Endothelial cell of umbilical vein (primary cell): ENCODE measurements at places on chromosomes 6 and 20. TPM values are rescaled to one million over a fixed set of nuclear protein-coding genes. Genes with fewer than 3 reads are reported as not detected.

HLA-DQA1 gene
- not detected in 2 replicates for total RNA-seq

ZNF217 gene
- 31.7 and 32.1 TPM in 2 replicates for total RNA-seq

ZFP57 gene
- not detected in 2 replicates for total RNA-seq

KCNK5 gene
- total RNA-seq: not detected in 2 replicates

NKAIN4 gene
- not detected in 2 replicates for total RNA-seq

SAMD5 gene
- 4.6 and 6.9 TPM in 2 replicates for total RNA-seq

OGFRL1 gene
- 19.4 and 21.1 TPM in 2 replicates for total RNA-seq

AGPAT4 gene
- total RNA-seq: 15.2 and 15.4 TPM in 2 replicates

ISM1 gene
- total RNA-seq: not detected in 2 replicates

XKR7 gene
- total RNA-seq: 0.04 TPM in 1 of 2 replicates, not detected in the other

CST2 gene
- total RNA-seq: not detected in 2 replicates

MYMX gene
- total RNA-seq: not detected in 2 replicates

PTK6 gene
- total RNA-seq: 0.18 TPM in 1 of 2 replicates, not detected in the other

SNAP25 gene
- total RNA-seq: 2.2 and 4.4 TPM in 2 replicates

ARG1 gene
- not detected in 2 replicates for total RNA-seq
